ENCODE measurements at places on chromosomes 2 and 18. TPM values are rescaled to one million over a fixed set of nuclear protein-coding genes. Genes with fewer than 3 reads are reported as not detected.

The GTF2A1L gene
- total RNA-seq = not detected

The ERLEC1 gene
- 64.8 TPM for total RNA-seq

The CHRNG gene
- total RNA-seq = not detected

The BOLA3 gene
- 152 TPM for total RNA-seq

The DSG1 gene
- total RNA-seq = not detected

The MBP gene
- 18.0 TPM for total RNA-seq

The TTN gene
- total RNA-seq = 0.01 TPM

The TAF4B gene
- total RNA-seq = 5.2 TPM

The UGT1A5 gene
- total RNA-seq = not detected

The MGAT4A gene
- 2.2 TPM for total RNA-seq

The PMAIP1 gene
- 12.9 TPM for total RNA-seq

The CAVIN2 gene
- total RNA-seq = 38.8 TPM

The CD8B2 gene
- total RNA-seq = not detected

The PLEKHB2 gene
- 69.3 TPM for total RNA-seq

The PKP4 gene
- 22.2 TPM for total RNA-seq

The TMX3 gene
- 24.2 TPM for total RNA-seq

The GAREM2 gene
- 10.3 TPM for total RNA-seq

The SERPINB3 gene
- not detected for total RNA-seq

The CLEC4F gene
- not detected for total RNA-seq

The NFATC1 gene
- 6.2 TPM for total RNA-seq

The TRIM43 gene
- not detected for total RNA-seq

The ATF2 gene
- total RNA-seq = 20.8 TPM

The CRYGD gene
- not detected for total RNA-seq

The ACTR3 gene
- 246 TPM for total RNA-seq

The C1QL2 gene
- 0.28 TPM for total RNA-seq

The LRRTM4 gene
- not detected for total RNA-seq

The SCN2A gene
- total RNA-seq = not detected

The PDE1A gene
- 0.14 TPM for total RNA-seq

The LIMS4 gene
- 0.62 TPM for total RNA-seq

The UGT1A1 gene
- 1.1 TPM for total RNA-seq

The LYPD6 gene
- total RNA-seq = 0.19 TPM

The CNTNAP5 gene
- not detected for total RNA-seq

The NDUFAF7 gene
- 16.0 TPM for total RNA-seq

The RTP5 gene
- total RNA-seq = not detected
